Cardiac muscle cell (in vitro differentiated cells and primary cell): ENCODE measurements at places on chromosomes 6 and 20. TPM values are rescaled to one million over a fixed set of nuclear protein-coding genes. Genes with fewer than 3 reads are reported as not detected.

The PDYN gene
- 0.33 and 0.95 TPM in 2 replicates for total RNA-seq

The NRSN1 gene
- total RNA-seq, result not detected in 2 replicates

The GPLD1 gene
- 1.1 and 4.8 TPM in 2 replicates for total RNA-seq

The PCSK2 gene
- total RNA-seq, result 0.12 and 0.18 TPM in 2 replicates

The FAM162B gene
- total RNA-seq, result 0.39 TPM in 1 of 2 replicates, not detected in the other

The LY6G5B gene
- 3.9 and 6.8 TPM in 2 replicates for total RNA-seq

The TFAP2A gene
- not detected in 2 replicates for total RNA-seq

The FOXQ1 gene
- not detected in 2 replicates for total RNA-seq

The ZNF391 gene
- total RNA-seq, result 3.7 and 5.4 TPM in 2 replicates

The EEF1A2 gene
- 1,016 and 1,067 TPM in 2 replicates for total RNA-seq
